Ammon's horn (tissue), 1 donor: ENCODE measurements at places on chromosomes 7 and 10.

- no peak for DNase-seq
Measured at GRCh38 chr10:383519-383918, 248.3 kb downstream of the ZMYND11 start.

GRCh38 chr7:36639826-36640225 lies 84.5 kb downstream of the AOAH start:
- DNase-seq = no peak

GRCh38 chr10:92897916-92898315 lies 49.6 kb downstream of the EXOC6 start:
- DNase-seq = no peak

DNA sequence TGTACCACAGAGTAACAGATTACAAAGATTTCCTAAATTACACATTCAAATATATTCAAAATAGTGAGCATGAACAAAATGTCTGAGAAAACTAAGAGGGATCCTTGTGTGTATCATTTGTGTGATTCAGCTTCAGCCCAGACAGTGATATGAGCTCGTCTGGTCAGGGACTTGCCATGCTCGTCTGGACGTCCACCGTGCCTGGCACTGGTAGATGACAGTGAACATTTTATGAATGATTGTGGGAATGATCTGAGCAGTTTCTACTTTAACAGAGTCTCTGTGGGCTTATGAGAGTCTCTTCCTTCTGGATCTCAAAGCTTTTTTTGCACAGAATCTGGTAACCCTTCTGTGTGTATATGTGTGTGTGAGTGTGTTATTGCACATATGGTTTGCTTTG lies 34.2 kb upstream of the ANKRD2 start:
- no peak for DNase-seq

DNA sequence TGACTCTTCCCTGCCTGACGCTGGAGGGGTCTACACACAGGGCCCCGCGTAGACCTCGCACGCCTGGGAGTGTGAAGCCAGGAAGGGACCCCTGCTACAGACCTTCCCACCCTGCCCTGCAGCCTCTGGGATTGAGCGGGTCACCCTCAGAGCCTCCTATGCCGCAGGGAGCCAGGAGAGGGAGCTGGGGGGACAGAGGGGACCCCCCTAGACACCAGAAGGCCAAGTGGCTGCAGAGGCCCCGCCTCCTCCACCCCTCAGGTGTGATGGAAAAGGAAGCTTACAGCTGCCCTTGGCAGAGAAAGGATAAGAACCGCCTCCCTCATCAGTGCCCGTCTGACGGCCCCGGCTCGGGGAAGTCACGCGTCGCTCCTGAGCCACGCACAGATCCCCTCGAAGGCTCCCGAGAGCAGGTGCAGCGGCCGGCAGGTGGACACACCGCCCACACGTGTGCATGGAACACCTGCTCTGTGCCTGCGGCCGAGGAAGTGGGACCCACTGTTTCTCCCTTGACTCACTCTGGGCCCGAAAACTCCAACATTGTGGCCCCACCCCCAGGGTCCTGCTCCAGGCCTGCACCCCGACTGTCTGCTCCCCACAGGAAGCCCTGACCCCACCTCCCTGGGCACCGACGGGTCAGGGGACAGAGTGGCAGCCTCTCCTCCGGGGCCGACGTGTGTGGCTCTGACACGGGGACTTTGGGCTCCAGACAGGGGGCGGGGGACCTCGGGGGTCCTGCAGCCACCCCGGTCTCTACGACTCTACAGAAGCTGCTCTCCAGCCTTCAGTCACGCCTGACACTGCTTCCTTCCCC lies 73.3 kb downstream of the MICALL2 start:
- no peak for DNase-seq

DNA sequence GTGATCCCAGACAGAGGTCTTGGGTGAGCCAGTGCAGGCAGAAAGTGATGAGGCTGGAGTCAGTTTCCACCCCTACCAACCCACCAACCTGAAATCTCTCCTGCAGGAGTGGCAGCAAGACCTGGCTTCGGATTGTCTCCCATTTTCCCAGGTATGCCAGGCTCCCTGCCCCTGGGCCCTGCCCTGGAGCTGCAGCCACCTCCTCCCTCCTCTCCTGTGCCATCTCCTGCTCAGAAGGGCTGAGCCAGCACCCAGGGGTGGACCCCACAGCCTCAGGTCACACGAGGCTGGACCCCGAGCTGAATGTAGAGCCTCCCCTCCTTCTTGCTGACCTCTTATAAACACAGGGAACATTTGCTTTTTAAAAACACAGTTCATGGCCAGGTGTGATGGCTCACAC lies 17.0 kb upstream of the LIMK1 start:
- DNase-seq = no peak

- no peak for DNase-seq
Measured at GRCh38 chr7:157017603-157018327, 7.3 kb upstream of the MNX1 start.

- no peak for DNase-seq
Measured at GRCh38 chr7:100629117-100629716, 12.1 kb downstream of the TFR2 start.

- DNase-seq = no peak
Measured at GRCh38 chr10:96958071-96958470, 126.0 kb downstream of the LCOR start.

DNA sequence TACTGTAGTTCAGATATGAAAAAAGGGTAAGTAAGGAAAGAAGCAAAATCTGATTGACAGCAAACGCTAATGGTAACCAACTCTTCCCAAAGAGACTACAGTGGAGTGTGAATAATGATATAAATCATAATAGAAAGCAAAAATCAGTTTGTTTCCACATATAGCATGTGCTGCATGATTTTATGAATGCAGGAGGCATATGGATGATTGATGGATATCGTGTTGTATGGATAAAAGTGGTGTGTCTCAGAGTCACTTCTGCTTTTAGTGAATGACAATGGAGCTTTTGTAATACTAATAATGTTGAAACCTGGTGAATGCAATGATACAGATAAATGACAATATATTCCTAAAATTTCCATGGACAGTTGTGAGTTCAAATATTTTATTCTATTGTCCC lies 36.6 kb upstream of the PALS2 start:
- no peak for DNase-seq

- DNase-seq = no peak
Measured at GRCh38 chr10:79331709-79332108, 15.6 kb upstream of the PPIF start.

DNA sequence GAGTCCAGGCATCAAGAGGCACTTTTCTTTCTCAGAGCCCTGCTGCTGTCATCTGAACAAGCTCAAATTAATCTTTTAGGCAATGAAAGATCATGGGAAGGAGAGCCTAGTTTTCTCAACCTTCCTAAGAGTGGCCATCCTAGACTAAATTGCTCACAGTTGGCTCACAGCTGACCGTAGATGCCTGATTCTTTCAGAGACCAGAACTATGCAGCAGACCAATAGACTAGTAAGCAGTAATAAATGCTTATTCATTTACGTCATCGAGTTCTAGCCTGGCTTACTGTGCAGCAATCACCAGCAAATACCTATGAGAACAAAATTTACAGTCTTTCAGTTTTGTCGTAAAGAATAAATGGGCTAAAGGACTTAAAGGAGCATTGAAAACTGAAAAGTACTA lies 602.9 kb upstream of the GHITM start:
- DNase-seq = no peak

DNA sequence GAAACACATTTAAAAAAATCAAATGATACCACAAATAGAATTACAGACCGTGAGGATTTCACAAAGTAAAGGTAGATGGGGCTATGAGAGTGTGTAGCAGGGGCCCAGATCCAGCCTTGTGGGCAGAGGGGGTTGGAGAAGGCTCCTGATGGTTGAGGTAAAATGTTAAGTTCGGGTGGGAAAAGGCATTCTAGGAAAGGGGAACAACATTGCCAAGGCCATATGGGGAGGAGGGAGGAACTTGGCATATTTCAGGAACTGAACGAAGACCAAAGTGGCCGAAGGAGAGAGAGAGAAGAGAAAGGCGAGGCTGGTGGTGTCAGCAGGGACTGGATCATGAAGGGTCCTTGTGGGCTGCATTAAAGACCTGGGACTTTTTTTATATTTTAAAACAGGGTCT lies 98.9 kb downstream of the CARD11 start:
- peak; percentile 38 for DNase-seq

- no peak for DNase-seq
Measured at GRCh38 chr7:88202278-88202677, 17.6 kb downstream of the SRI start.

DNA sequence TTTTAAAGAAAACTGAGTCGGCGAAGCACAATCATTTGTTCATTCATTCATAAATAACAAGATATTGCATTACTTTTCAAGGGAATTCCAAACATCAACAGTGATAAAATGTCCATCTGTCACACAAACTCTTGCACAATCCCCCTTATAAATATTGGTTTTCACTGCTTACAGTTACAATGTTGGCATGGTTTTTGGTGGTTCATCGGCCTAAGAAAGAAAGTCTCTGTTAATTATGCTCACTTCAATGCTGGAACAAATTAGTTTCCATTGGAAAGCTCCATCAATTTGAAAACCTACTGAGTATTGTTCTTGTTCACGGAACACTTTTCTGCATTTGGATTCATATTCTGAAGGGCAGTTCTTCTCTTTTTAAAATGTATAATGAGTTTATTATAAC lies 188.5 kb downstream of the JAZF1 start:
- peak; percentile 37 for DNase-seq

DNA sequence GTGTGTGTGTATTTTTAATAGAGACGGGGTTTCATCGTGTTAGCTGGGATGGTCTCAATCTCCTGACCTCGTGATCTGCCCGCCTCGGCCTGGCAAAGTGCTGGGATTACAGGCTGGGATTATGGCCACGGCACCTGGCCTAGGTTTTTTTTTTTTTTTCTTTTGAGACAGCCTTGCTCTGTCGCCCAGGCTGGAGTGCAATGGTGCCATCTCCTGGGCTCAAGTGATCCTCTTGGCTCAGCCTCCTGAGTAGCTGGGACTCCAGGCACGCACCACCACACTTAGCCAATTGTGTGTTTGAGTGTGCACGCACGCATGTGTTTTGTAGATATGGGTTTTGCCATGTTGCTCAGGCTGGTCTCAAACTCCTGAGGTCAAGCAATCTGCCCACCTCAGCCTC lies 629.8 kb downstream of the ETV1 start:
- DNase-seq = no peak

- peak; percentile 14 for DNase-seq
Measured at GRCh38 chr7:75575488-75576121, 83.5 kb downstream of the SPDYE5 start.

DNA sequence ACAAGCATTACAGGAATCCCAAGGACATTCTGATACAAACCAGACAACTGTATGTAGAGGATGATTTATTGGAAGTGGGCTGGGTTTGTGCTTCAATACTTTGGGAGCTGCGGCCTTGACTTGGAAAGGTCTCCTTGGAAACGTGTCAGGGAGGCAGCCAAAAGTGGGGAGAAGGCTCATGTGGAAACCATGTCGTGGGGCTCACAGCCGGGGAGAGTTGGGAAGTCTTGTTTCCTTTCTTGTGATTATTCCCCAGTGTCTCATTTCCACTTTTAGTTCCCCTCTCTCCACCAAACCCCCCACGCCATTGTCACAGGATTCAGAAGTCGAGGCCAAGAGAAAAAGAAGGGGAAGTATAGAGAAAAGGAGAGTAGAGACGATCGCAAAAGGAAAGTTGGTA lies 53.9 kb upstream of the SFMBT2 start:
- DNase-seq = no peak

GRCh38 chr7:66321283-66321682 lies 116.1 kb downstream of the TPST1 start:
- no peak for DNase-seq

- DNase-seq = peak; percentile 42
Measured at GRCh38 chr10:70925377-70926225, 37.2 kb upstream of the PCBD1 start.

DNA sequence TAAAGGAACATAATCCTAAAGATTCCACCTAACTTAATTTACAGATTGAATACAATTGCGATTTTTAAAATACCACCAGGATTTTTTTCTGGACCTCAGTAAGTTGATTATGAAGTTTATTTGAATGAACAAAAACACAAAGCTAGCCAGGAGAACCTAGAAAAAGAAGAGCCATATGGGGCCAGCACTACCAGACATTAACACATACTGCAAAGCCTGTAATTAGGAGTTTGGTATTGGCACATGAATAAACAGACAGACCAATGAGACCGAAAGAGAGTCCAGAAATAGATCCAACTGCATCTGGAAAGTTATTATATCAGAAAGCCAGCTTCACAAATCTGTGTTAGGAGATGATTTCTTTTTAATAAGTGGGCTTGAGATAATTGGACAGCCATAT lies 105.5 kb upstream of the CHST15 start:
- DNase-seq = no peak

DNA sequence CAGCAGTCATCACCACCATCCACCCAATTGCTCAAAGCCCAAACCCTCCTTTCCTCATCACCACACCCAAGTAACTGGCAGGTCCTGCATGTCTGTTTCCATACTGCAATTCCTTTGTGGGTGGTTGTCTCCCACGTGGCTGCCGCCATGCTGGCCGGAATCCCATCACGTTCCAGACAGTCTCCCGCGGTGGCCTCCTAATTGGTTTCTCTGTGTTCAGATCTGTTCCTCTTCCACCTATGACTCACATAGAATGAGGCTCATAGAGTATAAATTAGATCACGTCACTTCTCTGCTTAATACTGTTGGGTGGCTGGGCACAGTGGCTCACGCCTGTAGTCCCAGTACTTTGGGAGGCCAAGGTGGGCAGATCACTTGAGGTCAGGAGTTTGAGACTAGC lies 813.0 kb downstream of the TYW1 start:
- no peak for DNase-seq

- no peak for DNase-seq
Measured at GRCh38 chr7:126079581-126079980, 1150.0 kb upstream of the POT1 start.

- DNase-seq = no peak
Measured at GRCh38 chr10:6868036-6868725, 288.1 kb upstream of the PRKCQ start.

GRCh38 chr10:113801569-113801968 lies 50.1 kb downstream of the PLEKHS1 start:
- no peak for DNase-seq

DNA sequence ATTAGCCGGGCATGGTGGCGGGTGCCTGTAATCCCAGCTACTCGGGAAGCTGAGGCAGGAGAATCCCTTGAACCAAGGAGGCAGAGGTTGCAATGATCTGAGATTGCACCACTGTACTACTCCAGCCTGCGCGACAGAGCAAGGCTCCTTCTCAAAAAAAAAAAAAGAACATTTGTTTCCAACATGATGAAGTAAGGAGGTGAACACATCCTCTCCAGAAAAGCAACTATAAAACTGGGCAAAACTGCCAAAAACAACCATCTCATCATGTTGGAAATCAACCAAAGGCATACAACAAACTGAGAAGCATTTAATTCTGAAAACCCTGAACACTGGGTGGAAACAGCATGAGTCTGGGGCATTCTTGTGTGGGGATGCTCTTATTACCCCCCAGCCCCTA lies 14.3 kb downstream of the PRTFDC1 start:
- DNase-seq = no peak

- no peak for DNase-seq
Measured at GRCh38 chr10:1454428-1454827, 282.9 kb downstream of the ADARB2 start.

GRCh38 chr10:100749309-100750217 lies 4.2 kb downstream of the PAX2 start:
- DNase-seq = no peak
